WTC11 (cell line): ENCODE measurements at places on chromosomes 12 and 14.

- DNase-seq = peak; percentile 55
These were observed 558 bp downstream of the KLHDC2 start for GRCh38 chr14:49768301-49769121.

DNA sequence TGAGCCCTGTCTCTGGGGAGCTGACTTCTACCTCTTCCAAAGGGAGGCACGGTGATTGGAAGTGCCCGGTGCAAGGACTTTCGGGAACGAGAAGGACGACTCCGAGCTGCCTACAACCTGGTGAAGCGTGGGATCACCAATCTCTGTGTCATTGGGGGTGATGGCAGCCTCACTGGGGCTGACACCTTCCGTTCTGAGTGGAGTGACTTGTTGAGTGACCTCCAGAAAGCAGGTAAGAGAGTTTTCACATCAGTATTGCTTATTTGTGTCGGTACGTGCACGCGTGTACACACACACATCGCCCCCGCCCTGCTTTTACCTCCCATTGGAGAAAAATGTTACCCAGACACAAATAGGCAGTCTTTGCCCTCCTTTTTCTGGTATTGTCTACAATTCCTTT lies 13.7 kb downstream of the PFKM start:
- no peak for DNase-seq

GRCh38 chr14:57462551-57462950 lies 31.1 kb downstream of the CCDC198 start:
- DNase-seq = no peak

GRCh38 chr12:70451528-70451927 lies 85.4 kb downstream of the KCNMB4 start:
- DNase-seq = no peak

GRCh38 chr12:103785243-103786031 lies 55.6 kb downstream of the NT5DC3 start:
- no peak for DNase-seq

DNA sequence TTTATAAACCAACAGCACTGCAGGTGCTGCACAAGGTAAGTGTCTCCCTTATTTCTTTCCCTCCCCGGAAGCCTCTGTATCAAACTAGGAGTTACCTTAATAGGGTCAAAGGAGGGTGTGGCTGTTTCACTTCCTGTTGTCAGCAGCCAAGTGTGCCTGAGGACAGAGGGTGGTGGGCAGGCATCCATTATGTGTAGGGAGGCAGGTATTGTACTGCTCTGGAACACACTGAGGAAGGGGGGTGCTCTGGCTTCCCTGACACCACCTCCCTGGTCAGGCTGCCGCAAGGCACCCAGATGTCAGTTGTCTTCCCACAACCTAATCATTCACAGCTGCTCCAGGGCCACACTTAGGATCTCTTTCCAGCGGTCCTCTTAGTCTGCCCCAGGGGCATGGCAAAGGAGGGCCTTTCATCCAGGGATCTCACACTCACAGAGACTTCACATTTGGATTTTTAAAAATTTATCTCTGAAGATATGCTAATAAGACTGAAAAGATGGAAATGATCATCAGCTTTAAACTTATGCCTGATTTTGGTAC lies 132.0 kb upstream of the ARHGAP5 start:
- no peak for DNase-seq

GRCh38 chr12:112386726-112387125 lies 4.5 kb upstream of the HECTD4 start:
- no peak for DNase-seq

DNA sequence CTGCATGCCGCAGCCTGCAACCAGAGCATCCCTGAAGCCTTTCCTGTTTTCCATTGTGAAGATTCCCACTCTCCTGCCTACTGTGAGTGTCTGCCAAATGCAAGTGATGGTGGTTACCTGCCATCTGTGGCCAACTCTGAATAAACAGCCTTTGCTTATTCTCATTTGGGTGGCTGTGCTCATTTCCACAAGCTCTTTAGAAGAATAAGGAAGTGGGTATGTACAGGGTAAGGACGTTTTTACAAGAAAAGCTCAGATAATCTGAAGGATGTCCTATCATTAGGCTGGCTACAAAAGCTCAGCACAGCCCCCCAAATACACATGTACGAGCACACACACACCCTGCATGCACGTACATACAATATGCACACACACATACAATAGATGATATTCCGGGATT lies 7.3 kb upstream of the RNASE1 start:
- DNase-seq = no peak

DNA sequence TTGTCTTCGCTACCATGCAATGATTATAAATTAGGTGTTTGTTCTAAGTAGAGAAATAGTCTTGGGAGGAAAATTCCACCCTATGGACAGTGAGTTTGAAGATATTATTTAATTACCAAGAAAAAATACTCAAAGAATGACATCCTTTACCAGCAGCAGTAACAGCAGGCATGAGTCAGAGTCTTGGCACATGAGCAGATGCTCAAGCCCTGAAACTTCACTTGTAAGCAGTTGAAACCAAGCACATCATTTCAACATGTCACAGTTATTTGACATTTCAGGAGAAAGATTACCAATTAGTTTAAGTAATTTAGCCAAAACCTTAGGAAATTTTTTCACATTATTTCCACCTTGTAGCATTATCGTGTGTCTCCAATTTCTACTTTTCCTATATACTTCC lies 99.2 kb downstream of the C12orf50 start:
- no peak for DNase-seq

DNA sequence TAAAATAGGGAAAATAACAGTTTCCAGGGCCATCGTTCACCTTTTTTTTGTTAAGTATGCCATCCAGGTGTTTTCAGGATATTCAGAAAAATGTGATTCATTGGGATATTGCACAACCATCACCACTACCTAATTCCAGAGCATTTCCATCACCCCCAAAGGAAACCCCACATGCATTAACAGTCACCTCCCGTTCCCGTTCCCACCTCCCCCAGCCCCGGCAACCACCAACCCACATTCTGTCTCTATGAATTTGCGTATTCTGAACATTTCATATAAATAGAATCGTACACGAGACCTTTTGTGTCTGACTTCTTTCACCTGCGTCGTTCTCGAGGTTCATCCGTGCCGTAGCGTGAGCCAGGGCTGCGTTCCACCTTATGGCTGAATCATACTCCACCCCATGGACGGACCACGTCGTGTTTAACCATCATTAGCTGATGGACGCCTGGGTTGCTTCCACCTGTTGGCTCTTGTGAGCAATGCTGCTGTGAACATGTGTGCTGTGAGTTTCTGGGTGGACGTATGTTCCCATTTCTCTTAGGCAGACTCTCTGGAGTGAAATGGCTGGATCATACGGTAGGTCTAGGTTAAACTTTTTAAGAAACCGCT lies 51.0 kb upstream of the NCOR2 start:
- no peak for DNase-seq

GRCh38 chr14:81170104-81170828 lies 50.5 kb downstream of the GTF2A1 start:
- peak; percentile 83 for DNase-seq

- no peak for DNase-seq
These were observed 112.5 kb upstream of the HIF1A start for GRCh38 chr14:61582815-61583214.

GRCh38 chr12:91889910-91890309 lies 255.7 kb downstream of the BTG1 start:
- no peak for DNase-seq

GRCh38 chr12:109631751-109632150 lies 58.2 kb downstream of the MVK start:
- no peak for DNase-seq

DNA sequence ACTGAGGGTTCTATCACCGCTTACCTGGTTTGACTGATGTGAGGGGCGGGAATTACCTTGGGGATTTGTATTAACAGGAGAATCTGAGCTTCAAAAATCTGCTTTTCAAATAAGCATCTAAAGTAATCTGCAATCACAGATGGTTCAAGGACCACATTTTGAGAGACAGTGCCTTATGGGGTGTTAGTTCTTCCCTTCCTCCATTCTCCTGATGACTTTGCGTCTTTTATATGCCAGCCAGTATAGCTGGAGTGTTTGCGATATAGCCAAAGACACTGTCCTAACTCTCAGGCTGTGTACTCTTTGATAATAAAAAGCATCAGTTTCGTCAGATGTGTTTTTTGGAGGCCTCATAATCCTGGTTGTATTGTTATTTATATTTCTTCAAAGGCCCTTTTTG lies 39.5 kb downstream of the PPHLN1 start:
- DNase-seq = no peak

GRCh38 chr14:24441485-24441884 lies 1.1 kb downstream of the SDR39U1 start:
- no peak for DNase-seq

- no peak for DNase-seq
These were observed 316.8 kb downstream of the SSPN start for GRCh38 chr12:26512213-26512612.

- no peak for DNase-seq
These were observed 25.3 kb downstream of the FOXA1 start for GRCh38 chr14:37569729-37570128.

GRCh38 chr12:15196221-15196620 lies 25.0 kb downstream of the RERG start:
- no peak for DNase-seq

DNA sequence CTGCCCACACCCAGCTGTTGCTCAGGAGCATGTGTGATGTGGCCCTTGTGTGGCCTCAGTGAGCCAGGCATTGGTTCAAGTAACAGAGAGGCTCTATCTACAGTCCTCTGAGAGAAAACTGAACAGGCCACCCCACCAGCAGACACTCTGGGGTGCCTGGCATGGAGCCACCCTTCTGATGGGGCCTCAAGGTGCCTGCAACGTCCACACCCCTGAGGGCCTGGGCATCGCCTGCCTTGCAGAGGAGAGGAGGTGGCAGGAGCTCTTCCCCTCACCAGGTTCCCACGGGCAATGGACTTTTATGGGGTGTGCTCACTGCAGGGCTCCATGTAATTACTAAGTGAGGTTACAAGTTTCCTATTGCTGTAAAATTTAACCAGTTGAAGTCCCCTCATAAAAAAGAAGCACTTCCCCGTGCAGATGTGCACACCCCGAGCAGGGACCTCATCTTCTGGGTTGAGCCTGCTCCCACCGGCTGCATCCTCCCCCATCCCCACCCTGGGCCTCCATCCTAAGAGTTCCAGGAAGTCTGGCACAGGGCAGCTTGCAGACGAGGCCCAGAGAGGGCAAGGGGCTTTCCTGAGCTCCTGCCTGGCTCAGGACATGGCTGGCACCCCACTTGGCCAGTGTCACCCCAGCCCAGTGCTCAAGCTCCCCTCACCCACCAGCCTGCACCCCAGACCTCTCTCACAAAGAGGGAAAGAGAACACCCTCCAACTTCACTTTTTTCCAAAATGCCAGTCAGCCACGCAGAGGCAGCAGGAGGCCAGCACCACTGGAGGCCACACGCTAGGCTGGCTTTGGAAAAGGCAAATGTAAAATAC lies 270.4 kb upstream of the RTL1 start:
- DNase-seq = no peak

- no peak for DNase-seq
These were observed 27.6 kb downstream of the SLC25A21 start for GRCh38 chr14:37144729-37145363.

GRCh38 chr14:59964251-59965007 lies 44.5 kb downstream of the LRRC9 start:
- DNase-seq = no peak

- DNase-seq = no peak
These were observed 64.2 kb downstream of the LLPH start for GRCh38 chr12:66066137-66066928.

DNA sequence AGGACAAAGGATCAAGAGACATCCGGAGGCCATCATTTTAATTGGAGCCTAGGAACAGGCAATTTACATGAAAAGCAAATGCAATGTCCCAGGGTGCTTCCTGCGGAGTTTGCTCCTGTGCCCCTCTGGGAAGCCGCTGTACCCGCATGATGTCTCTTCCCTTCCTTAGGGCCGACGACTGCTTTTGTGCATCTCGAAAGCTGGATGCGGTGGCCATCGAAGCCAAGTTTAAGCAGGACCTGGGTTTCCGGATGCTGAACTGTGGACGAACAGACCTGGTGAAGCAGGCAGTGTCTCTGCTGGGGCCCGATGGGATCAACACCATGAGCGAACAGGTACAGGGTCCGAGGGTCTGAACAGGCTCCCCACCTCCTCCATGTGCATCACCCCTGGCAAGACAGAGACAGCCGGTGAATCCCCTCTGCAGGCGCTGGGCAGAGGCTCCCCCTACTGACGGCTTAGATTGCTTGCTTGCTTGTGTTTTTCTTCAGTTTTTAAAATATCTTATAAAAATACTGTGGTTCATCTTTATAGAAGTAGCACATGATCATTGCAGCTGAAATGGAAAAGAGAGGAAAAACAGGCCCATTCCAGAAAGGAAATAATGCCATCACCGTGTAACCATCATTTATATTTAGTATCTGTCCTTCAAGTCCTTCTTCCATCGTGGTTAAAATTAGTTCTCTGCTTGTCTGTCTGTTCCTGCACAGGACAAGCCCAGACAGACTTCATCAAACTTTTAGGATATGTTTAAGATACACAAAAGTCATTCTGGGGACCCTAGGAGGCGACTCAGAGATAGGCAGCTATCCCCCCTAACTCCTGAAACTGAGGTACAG lies 75.4 kb upstream of the PWP1 start:
- DNase-seq = peak; percentile 74

- DNase-seq = no peak
These were observed 32.2 kb downstream of the RAB21 start for GRCh38 chr12:71786829-71787228.

DNA sequence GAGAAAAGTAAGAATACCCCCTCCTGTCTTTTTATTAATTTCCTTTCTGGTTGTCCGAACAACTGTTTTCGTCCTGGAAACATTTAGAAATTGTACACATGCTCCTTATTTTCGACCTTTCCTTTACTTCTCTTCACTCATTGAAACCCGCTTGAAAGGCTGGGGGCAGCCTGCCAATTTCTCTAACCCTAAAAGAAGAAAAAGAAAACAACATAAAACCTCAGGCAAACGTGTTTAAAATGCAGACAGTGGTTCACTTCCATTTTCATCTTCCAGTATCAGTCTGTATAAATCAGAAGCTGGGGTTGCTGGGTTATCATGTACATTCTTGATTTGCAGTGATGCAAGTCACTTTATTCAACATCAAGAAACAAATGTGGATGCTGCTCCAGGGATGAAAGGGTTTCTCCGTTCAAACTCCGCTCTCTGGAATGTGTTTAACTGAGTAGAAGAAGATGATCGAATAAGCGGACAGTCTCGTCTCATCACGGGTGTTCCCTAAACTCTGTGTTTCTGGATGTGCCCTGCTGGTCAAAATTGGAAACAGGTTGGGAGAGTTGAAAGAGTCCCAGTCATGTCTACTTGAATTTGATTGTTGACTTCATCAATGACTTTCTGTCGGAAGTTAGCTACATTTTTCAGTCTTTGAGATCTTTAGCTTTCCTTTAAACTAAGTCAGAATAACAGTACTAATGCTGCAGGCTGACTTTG lies 1042.2 kb downstream of the BCL11B start:
- DNase-seq = no peak

GRCh38 chr12:62767946-62768345 lies 167.0 kb downstream of the PPM1H start:
- DNase-seq = no peak

GRCh38 chr14:104596927-104597351 lies 7.6 kb downstream of the TMEM179 start:
- no peak for DNase-seq

GRCh38 chr12:131087302-131087818 lies 133.7 kb downstream of the ADGRD1 start:
- DNase-seq = peak; percentile 8
